ENCODE measurements at places on chromosomes 2 and 18. TPM values are rescaled to one million over a fixed set of nuclear protein-coding genes. Genes with fewer than 3 reads are reported as not detected.

Gene PTRHD1
- total RNA-seq, result 30.7 TPM

DNA sequence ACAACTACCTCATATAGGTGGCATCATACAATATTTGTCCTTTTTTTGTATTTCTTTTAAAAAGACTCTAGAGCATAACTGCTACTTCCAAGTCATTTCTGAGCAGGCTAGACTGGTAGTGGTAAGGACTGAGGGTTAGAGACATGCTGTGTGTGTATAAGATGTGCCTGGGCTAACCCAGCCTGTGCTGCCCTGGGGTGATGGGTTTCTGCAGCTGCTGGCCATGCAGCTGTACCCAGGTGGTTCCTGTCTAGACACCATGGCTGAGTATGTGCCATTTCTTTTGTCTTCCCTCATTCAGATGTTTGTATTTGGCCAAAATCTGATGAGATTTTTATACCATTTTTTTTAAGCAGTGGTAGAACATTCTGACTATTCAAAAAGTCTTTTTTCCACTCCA, 40.0 kb downstream of the MERTK start:
- no peak for DNase-seq

DNA sequence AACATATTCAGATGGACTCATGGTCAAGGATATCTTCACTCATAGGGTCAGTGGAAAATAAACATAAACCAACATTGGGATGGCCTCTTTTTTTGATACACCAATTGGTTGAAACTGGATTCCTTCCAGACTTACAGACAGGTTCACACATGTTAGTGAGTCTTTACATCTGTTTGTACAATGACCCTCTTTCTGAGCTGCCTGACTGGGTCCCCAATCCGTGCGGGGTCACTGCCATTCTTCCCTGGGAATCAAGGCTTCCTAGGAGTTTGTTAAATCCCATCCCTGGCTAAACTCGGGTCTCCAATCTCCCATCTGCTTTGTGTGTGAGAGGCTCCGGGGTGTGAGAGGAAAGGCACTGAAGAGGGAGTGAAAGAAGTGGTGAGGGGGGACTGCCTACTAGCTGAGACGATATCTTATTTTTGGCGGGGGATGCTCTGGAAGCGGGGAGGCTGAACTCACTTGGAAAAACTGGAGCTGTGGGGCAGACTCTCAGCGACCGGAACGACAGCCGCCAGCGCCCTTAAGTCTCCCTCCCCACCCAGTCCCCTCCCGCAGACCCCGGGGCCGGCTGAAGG, 487 bp downstream of the STARD6 start:
- DNase-seq, result no peak

DNA sequence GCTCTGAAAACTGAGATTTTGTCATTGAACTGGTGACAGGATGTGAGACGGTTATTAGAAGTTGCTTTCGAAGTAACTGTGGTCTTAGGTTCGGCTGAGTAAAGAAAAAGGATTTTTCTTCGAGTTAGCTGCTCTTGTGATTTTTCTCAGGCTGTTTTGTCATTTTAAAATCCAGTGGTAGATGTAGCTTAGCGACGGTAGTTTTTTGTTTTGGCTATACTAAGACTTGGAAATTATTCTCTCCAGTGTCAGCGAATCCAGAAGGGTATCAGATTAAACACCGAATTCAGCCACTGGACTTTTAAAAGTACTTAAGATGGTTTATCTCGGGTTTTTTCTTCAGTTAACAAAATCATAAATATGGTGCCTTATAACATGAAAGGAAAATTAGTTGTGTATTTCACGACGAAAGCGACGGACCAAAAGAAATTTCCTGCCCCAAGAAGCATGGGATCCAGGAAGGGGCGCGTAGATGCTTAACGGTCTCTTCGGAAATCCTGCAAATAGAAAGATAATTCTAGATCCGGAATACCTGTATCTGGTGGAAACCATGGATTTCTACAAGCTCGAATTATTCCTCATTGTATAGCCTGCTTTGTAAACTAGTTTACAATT, 1.2 kb downstream of the SFT2D3 start:
- no peak for DNase-seq

- no peak for DNase-seq
These were observed 7.9 kb downstream of the NEUROD1 start for GRCh38 chr2:181672255-181673008.

GRCh38 chr2:160331258-160332025, 131.4 kb upstream of the ITGB6 start:
- DNase-seq, result no peak

All from upper lobe of right lung (tissue), 1 donor.